ENCODE measurements at places on chromosomes 16 and 17.

DNA sequence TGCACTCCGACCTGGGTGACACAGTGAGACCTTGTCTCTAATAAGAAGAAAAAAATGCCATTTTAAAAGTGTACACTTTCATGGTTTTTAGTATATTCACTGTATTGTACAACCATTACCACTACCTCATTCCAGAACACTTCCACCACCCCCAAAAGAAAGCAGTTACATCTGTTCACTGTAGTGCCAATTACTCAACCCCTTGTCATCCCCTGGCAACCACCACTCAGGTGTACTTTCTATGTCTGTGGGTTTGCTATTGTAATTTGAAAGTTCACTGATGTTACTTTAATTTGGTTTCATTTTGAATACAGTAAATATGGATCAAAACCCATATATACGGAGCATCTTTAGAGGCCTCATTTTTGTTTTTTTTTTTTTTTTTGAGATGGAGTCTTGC is 6.1 kb downstream of the ZG16 start:
- DNase-seq: no peak

GRCh38 chr16:26120729-26121128 is 429.0 kb downstream of the HS3ST4 start:
- DNase-seq: no peak

- no peak for DNase-seq
These were observed 306.3 kb downstream of the CNTNAP4 start for GRCh38 chr16:76583466-76583865.

DNA sequence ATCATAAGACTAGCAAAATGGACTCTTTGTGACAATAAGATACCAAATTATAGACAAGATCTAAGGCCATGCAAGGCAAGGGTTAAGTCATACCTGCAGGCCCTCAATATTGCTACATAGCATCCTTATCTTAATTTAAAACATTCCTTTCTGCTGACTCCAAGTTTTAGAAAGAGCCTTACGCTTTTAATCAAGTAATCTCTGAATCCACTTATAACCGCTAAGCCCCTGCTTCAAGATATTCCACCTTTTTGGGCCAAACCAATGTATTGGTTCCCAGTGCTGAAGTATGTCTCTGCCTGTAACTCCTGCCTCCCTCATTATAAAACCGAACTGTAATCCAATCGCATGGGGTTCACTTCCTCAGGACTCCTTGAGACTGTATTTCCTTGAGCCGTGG is 255.4 kb downstream of the PHKB start:
- no peak for DNase-seq

- DNase-seq: no peak
These were observed 4.8 kb downstream of the B9D1 start for GRCh38 chr17:19357761-19358160.

DNA sequence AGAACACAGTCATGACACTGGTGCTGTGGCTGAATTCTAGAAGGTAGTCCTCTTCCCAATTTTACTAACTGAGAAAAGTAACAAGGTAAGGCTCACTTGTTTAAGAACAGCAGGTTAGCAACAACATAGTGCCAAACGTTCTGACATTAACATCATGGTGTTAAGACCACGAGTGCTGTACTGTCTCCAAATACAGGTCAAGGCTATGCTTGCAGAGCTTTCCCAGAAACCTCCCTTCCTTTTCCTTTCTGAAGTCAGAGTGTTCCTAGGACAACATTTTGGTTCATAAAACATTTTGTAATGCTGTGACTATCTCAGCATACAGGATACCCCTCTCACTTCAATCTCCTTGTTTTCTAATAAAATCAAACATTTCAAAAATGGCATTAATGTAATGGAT is 144.0 kb downstream of the STX8 start:
- DNase-seq: no peak

DNA sequence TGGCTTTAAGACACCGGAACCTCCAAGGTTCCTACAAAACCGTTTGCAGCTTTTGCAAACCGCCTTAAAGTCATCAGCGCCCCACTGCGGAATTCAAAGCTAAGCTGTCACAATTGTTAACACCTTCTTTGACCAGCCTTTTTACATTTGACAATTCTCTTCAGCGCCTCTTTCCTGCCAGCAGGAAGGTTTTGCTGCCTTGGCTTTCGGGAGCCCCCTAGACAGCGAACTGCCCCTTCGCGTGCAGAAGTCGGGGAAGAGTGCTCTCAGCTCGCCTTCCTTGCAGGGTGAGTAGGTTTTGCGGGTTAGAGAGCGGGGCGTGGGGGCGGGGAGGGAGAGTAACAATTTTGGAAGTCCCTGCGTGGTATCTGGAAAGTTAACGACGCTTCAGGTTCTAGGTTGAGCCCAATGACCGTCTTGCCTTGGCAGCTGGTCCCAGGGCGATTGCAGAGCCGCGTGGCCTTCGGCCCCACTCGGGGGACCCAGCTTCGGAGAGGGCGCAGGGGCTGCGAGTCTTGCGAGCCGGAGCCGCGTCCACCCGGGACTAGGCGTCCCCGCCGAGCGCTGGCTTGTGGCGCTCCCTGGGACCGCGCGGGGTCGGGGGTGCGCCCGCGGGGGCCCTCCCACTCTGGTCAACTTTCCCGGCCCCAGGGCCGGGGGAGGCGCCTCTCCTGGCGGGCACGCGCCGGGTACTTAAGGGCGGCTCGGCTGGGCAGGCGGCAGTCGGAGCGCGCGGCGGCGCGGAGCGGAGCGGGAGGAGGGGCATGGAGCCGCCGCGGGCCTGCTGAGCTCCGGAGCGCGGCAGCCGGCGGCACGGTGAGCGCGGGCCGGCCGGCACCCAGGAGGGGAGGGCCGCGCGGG is at the start of gene HAS3:
Gene HAS3, plus strand, starts transcription at position 153 of the 861 bp plus-strand sequence. CDS start 3,743 bp downstream, outside the sequence.
- DNase-seq: peak; percentile 78

- DNase-seq: peak; percentile 51
These were observed 5.8 kb upstream of the SOCS3 start for GRCh38 chr17:78365561-78366108.

- peak; percentile 78 for DNase-seq
These were observed 41.5 kb downstream of the TK2 start for GRCh38 chr16:66508248-66508913.

- DNase-seq: no peak
These were observed 38.8 kb upstream of the ENPP7 start for GRCh38 chr17:79691931-79692330.

DNA sequence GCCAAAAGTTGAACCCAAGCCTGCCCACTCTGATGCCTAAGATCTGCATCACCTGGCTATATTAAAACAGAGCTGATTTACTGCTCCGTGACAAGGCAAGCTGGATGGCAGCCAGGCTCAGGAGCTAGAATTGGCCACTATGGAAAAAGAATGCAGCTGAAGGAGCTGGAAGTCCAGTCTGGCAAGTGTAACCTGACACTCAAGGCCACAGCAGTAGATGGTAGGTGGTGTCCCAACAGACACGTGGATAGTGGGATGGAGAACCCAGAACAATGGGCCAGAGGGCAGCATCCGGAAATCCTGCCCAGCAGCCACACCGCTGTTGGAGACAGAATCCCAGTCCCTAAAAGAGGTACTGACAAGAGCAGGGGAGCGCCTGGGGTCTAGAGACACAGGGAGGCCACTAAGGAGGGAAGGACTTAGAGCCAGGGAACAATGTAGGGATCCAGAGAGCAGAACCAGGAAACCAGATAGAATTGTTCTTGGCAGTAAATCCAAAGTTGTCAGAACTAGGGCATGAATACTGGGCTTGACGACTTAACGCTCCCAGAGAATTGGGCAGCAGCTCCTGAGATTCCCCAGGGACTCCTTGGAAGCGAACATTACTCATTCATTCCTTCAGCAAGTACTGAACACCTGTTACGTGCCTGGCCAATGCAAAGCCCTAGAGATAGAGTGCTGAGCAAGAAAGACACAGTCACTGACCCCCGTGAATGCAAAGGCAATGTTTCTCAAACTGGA is 85.7 kb downstream of the CDYL2 start:
- peak; percentile 89 for DNase-seq

- no peak for DNase-seq
These were observed 46.6 kb upstream of the DOC2B start for GRCh38 chr17:227946-228615.

- DNase-seq: peak; percentile 43
These were observed 1.7 kb downstream of the KSR1 start for GRCh38 chr17:27457731-27458523.

DNA sequence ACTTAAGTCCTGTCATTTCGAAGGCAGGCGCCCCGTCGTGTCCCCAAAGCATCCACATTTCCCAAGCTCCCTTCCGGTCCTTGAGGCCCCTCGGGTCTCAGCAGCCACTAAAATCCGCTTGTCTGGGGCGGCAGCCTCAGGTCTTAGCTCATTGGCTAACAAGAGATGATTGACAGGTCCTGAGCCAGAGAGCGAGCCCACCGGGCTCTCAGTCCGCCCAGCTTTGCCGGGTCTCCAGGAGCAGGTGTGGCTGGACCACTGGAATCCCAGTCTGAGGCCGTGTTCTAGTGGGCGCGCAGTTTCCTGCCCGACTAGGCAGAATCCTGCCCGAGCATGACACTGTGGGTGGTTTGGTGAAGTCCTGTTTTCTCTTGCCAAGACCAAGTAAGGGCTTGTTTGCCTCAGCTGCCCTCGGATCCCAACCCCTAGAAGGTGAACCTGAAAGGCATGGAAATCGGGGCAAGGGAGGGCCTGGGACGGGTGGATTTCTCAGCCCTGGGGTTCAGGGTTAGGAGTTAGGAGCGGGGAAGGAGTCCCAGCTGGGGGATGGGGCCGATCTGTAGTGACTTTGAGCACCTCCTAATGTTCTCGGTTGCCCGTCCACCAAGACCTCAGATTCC is 42.8 kb downstream of the MRC2 start:
- no peak for DNase-seq

DNA sequence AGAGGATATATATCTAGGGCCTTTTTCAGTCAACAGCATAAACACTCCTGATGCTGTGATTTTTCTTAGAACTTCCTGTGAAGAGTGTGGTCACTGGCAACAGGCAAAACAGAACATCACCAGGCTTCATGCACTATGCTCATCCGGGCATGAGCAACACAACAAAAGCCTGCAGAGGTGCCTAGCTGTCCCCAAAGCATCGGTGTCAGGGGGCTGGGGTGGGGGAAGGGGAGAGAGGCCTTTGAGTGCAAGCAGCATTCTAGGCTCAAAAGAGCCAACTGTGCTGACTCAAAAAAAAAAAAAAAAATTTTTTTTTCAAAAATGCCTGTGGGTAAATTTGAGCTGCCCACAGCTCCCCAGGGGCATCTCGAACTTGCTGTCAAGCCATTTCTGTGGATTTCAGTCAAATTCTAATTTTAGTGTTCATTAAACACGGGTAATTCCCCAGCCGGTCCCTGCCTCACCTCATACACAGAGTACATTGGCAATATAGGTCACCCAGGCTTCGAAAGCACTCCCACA is 194.6 kb upstream of the DYNLRB2 start:
- no peak for DNase-seq

DNA sequence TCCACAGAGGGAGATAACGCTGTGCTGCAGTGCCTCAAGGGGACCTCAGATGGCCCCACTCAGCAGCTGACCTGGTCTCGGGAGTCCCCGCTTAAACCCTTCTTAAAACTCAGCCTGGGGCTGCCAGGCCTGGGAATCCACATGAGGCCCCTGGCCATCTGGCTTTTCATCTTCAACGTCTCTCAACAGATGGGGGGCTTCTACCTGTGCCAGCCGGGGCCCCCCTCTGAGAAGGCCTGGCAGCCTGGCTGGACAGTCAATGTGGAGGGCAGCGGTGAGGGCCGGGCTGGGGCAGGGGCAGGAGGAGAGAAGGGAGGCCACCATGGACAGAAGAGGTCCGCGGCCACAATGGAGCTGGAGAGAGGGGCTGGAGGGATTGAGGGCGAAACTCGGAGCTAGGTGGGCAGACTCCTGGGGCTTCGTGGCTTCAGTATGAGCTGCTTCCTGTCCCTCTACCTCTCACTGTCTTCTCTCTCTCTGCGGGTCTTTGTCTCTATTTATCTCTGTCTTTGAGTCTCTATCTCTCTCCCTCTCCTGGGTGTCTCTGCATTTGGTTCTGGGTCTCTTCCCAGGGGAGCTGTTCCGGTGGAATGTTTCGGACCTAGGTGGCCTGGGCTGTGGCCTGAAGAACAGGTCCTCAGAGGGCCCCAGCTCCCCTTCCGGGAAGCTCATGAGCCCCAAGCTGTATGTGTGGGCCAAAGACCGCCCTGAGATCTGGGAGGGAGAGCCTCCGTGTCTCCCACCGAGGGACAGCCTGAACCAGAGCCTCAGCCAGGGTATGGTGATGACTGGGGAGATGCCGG is 769 bp downstream of the CD19 start:
- DNase-seq: no peak

DNA sequence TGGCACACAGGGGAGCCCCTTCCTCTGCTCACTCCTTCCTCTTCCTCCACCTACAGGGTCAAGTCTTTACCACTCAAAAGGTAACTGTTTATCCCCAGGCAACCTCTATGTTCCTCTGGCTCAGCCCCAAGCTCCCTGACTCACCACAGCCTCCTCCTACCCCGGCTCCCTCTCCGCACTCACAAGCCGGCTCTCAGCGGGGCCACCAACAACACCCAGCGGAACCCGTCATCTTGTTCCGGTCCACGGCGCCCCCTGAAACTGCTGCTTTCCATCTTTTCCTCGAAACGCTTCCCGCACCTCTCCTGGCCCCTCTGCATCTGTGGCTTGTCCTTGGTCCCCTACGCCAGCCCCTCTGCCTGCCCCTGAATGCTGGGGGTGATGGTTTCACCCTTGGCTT is 58.4 kb downstream of the NXN start:
- peak; percentile 78 for DNase-seq

DNA sequence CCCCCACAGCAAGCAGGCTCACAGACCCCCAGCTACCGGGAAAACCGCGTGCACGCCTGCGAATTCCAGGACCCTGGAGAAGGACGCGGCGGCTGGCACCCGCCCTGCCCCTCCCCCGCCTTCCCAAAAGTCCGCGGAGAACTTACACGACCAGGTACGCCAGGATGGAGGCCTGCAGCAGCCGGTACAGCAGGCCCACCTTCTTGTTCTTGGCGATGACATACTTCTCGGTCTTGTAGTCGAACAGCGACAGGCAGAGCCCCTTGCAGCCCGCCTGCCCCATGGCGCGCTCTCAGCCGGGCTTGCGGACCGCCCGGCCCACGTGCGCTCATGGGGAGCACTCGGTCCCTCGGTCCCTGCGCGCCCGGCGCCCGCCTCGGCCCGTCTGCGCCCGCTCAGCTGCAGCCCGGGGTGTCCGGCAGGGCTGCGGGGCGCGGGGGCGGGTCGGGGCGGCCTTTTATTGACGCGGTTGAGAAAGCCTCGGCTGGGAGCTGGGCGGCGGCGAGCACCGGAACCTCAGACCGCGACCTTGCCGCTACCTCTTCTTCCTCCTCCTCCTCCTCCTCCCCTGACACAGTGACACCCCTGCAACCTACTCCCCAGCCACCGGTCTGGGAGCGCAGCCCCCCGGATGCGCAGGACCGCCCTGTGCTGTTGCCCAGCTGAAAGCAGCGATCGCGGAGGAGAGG is at the start of gene P2RX5:
Gene P2RX5, minus strand, starts transcription at position 433 of the 689 bp plus-strand sequence. Its CDS starts 150 bp downstream, at position 283.
- DNase-seq: peak; percentile 28

GRCh38 chr17:3030096-3030495 is 33.3 kb downstream of the OR1D5 start:
- peak; percentile 98 for DNase-seq

DNA sequence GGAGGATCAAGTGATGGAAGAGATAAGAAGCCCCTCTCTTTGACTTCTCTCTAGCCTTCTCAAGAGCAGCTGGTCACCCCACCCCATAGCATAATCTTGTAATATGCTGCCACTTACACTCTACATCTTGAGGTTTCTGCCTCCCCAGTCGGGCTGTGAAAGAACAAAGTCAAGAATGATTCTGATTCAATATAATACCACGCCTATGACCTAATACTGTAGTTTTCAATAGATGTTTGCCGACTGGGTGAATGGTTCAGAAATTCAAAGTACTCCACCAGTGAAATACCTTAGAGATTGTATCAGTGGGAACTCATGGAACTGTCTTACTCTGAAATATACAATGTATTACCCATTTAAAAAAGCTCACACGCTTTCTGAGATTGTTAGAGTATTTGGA is 93.0 kb upstream of the ZFHX3 start:
- no peak for DNase-seq

Measured in dermis blood vessel endothelial cell (primary cell).